ENCODE measurements at places on chromosomes 3 and 15. TPM values are rescaled to one million over a fixed set of nuclear protein-coding genes. Genes with fewer than 3 reads are reported as not detected.

Gene ADGRG7
- total RNA-seq = not detected

DNA sequence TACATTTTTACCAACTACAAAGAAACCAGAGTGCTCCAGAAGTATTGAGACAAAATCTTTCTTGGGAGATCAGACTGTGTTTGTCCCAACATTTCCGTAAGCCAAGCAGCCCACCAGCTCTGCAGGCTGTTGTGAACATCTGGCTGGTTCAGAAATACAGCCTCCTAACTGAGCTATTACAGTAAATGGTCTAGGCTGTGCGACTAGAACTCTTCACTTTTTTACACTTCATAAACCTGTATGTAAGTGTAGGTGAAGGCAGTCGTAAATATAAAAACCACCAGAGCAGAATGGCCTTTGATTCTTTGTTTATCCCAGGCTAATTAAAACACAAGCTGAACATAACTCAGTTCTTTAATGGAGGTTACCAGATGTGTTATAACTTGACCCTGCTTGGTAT, 235.3 kb downstream of the ARRDC4 start:
- DNase-seq = no peak

DNA sequence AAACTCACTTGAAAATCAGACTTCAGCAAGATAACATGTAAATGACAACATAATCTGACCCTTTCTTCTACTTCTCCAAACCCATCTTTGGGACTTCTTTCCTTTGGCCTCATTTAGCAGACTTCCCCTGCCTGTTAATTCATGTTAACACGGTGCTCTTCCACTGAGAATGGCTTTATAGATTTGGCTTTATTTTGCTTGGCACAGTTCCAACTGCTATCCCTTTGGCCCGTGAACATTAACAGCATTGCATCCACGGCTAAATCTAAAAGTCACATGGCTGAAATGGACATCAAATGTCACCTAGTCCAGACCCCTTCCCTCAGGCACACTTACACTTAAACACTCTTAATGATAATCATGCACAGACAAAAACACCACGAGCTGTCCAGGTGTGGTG, 3.8 kb downstream of the ZMAT3 start:
- DNase-seq = no peak

GRCh38 chr3:10680796-10681195, 135.2 kb upstream of the SLC6A11 start:
- no peak for DNase-seq

DNA sequence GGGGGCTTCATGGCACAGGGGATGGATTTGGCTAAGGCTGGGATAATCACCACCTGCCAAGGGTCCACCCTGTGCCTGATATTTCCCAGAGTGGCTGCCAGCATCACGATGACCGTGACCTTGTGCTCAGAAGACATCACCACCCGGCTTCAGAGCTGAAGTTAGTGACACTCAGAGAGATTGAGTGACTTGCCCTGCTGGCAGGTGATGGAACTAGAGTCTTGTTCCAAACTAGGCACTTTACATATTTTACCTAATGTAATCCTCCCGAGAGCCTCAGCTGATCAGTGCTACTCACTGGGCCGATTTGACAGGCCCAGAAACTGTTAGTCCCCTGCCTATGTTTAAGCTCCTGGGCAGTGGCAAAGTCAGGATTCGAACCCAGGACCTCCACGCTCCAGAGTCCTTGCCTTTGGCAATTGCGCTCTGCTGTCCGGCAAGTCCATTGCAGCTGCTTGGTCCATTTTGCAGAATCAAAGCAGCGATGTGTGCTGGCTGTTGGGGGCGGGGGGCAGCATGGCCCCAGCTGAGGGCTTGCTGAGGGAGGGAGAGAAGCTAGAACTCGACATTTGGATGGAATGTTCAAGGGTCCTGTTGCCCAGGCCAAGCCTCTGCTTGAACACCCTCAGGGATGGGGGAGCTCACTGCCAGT, 74.8 kb upstream of the GATA2 start:
- DNase-seq = no peak

Measured in Daoy (cell line).